Activated CD8-positive, alpha-beta memory T cell treated with anti-CD3 and anti-CD28 coated beads, Interleukin-2, amount 10 ng/mL, durations not matched to agents 7 days and 5 days (primary cell): ENCODE measurements at places on chromosomes 11 and 22. TPM values are rescaled to one million over a fixed set of nuclear protein-coding genes. Genes with fewer than 3 reads are reported as not detected.

GRCh38 chr11:76172583-76172982, 33.7 kb downstream of the WNT11 start:
- no peak for DNase-seq

DNA sequence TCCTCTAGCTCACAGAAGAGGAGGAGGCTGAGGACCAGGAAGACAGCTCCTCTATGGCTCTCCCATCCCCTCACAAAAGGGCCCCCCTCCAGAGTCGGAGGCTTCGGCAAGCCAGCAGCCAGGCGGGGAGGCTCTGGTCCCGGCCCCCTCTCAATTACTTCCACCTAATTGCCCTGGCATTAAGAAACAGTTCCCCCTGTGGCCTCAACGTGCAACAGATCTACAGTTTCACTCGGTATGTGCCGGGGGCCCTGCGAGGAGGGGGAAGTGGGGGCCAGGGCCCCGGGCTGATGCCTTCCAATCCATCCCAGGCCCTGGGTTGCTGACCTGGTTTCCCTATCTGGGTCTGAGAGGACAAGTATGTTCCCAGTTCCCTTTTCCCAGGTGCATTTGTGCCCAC, 7.9 kb downstream of the FOXR1 start:
- no peak for DNase-seq

Gene DDX25
- not detected for total RNA-seq

GRCh38 chr11:128900468-128900867, 9.3 kb downstream of the KCNJ5 start:
- DNase-seq = no peak
